ENCODE measurements at places on chromosomes 5 and 9.
A peak's percentile ranks its signal among the peaks of the same experiment; 100 is the strongest.

DNA sequence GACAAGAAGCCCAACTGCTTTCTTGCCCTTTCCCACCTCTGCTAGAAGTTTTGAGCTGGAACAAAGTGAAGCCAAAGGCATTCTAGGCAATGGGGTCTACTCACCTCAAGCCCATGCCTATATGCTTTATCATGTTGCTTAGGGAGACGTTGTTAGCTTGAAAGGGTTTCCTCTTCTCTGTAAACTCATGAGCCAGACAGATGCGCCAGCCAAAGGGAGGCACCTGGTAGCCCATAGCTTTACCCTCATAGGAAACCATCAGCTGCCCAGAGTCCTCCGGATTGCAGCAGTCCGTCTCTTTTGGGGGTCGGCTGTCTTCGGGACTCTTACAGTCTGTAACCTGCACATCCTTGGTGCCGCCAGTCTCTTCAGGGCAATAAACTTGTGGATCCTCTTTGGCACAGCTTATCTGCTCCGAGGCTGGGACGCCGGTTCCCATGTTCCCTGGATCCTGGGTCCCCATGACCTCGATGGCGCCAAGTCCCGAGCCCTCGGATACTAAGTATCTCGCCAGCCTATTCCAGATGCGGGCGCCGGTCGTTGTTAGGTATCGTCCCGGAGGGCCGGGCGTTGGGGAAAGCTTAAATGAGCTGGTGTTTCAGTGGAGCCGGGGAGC, 678 bp downstream of the GBA2 start:
- no peak for DNase-seq

DNA sequence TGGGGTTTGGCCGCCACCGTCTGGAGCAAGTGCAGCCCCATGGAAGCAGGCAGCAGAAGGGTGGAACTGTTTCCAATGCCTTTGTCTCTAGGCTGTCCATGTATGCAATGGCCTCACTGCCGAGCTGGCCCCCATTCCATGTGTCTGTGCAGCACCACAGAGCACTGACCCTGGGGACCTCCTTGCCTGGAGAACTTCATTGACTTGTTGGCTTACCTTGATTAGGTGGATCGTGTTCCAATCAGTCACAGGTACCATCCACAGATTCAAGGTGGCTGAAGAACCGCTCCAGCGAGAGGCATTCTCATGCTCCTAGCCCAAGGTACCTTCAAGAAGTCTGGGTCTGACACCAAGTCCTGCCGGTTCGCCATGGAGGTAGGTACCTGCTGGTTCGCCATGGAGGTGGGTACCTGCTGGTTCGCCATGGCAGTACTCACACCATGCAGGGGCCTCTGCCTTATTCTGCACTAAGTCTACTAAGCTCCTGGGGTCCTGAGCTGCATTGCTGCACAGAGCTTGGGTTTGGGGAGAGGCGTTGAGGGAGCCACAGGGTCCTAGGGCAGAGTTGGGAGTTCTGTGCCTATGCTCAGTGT, 358.3 kb upstream of the IRX1 start:
- DNase-seq: no peak

GRCh38 chr9:95778957-95779356, 96.5 kb upstream of the ERCC6L2 start:
- no peak for DNase-seq

GRCh38 chr5:122077366-122078115, 518 bp downstream of the LOX start:
- DNase-seq: no peak

GRCh38 chr9:89518466-89519365, 20.8 kb upstream of the SEMA4D start:
- DNase-seq: no peak

DNA sequence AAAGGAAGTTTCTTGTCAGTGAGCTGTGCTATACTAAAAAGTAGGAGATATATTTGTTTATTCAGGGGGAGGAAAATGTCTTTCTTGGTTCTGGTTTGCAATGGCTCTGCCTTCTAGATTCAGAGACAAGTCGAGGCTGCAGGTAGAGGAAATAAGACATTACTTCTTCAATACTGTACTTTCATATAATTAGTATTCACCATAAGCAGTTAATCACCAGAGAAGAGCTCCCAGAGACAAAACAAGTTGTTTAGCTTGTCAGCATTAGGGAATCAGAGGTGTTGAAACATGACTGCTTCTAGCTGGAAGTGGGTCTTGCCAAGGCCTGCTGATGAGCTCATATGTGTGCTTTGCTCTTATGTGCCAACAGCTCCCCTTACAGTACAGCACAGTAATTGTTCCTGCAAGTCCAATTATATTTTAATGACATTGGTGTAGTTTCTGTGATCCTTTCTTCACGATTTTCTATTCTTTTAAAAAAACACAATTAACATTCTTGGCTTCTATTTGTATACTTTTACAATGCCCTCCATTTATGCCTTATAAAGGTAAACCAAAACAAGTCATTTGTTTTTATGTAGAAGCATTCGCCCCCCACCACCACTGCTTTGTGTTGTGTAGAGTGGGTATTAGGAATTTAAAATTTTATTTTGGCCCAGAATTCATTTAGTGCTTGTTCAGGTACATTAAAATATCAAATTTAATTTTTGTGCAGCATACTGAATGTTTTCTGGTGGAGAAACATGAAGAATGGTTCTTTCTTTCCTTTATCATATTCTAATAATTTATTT, 112.2 kb downstream of the RPS23 start:
- peak; percentile 10 for DNase-seq

- no peak for DNase-seq
Measured at GRCh38 chr5:146699138-146699537, 179.4 kb downstream of the PPP2R2B start.

DNA sequence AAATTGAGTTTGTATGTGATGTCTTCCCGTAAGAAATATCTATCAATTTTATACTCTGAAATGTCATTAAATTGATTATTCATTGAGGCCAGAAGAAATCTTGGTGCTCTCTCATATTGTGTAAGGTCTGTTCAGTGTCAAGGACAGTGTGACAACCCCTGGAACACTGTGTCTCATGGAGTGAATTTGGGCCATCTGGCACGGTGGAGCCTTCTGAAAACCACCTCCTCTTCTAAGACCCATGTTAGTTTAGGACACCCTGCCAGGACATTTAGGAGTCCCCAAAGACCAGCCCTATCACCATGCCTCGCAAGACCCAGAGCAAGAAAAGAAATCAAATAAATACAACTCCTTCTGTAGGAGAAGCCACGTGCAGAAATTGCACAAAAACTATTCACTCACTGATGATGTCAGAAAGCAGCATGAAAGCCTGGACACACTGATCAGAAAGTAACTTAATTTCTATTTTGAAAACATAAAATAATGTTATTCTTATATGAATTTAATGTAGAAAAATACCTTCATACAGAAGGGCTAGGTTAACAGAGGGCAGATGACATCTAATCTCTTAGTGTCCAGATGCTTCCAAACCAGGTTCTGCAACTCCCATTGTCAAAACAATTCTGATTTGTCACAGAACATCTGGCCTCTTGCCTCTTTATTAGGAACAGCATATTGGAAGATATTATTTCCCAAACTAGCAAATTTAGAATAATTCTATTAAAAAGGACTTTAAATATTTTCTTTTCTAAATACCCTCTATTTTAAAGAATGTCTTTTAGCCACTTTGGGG, 298.8 kb downstream of the NR2F1-AS1 start:
- DNase-seq: no peak

- no peak for DNase-seq
Measured at GRCh38 chr9:3288686-3289085, 237.1 kb downstream of the RFX3 start.

- no peak for DNase-seq
Measured at GRCh38 chr9:19946441-19947109, 157.7 kb upstream of the SLC24A2 start.

- DNase-seq: no peak
Measured at GRCh38 chr9:1151691-1152090, 101.5 kb downstream of the DMRT2 start.

DNA sequence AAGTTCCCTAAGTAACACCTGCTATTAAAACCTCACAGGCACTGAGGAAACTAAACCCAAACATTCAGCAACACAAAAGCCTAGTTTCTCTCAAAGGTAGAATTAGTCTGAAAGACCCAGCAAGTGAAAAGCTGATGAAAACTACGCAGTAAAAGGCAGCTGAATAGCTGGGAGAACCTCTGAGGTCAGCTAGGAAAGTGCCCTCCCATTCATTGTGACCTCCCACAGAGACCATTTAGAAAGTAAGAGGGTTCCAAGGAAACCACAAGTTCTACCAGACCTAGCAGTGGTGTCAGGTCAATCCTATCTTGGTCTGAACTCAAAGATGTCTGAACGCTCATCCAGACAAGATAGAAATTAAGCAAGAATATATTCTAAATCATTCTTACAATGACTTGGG, 144.7 kb downstream of the SSBP2 start:
- no peak for DNase-seq

DNA sequence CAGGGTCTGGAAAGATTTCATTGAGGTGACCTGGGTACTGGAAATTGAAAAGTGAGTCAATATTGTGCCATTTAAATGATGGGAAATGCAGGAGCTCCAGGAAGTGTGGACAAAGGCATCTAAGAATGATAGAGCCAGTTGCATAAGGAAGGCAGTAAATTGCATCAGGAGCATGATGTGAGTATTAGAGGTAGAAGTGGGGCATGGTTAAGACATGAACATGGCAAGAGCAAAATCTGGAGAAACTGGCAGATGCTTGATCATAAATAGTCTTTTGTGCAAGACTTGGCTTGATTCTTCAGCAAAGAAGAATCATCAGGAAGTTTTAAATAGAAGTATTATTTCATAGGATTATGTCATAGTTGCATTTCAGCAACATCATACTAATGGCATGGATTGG, 157.4 kb upstream of the PUM3 start:
- no peak for DNase-seq

GRCh38 chr5:27315363-27316270, 277.2 kb upstream of the CDH9 start:
- DNase-seq: no peak

DNA sequence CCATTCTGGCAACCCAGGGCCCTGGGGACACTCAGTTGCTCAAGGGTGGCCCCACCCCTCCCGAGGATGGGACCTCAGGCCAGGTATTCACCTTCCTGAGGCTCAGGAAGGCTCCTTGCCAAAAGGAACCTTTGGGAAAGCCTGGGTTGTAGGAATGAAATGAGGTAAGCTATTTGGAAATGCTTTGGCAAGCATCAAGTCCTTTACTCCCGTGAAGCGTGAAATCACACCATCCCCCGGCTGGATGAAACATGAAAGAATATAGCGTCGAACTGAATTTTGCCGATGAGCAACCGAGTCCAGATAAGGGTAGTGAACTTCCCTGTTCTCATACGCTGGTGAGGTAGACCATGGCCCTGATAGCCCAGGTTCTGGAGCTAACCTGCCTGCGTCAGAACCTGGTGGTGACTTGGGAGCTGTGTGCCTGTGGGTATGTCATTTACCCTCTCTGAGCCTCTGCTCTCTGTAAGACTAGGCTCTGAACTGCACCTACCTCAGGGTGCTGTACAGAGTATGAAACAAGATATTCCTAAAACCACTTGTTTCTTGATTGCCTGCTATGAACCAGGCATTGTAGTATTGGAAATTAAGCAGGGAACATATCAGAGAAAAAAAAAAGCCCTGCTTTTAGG, 105.3 kb upstream of the BOD1 start:
- no peak for DNase-seq

GRCh38 chr9:68775003-68775730, 70.1 kb downstream of the PIP5K1B start:
- no peak for DNase-seq

- DNase-seq: no peak
Measured at GRCh38 chr5:2131826-2132496, 249.2 kb upstream of the IRX4 start.

- peak; percentile 42 for DNase-seq
Measured at GRCh38 chr5:98827161-98827560, 53.7 kb downstream of the RGMB start.

DNA sequence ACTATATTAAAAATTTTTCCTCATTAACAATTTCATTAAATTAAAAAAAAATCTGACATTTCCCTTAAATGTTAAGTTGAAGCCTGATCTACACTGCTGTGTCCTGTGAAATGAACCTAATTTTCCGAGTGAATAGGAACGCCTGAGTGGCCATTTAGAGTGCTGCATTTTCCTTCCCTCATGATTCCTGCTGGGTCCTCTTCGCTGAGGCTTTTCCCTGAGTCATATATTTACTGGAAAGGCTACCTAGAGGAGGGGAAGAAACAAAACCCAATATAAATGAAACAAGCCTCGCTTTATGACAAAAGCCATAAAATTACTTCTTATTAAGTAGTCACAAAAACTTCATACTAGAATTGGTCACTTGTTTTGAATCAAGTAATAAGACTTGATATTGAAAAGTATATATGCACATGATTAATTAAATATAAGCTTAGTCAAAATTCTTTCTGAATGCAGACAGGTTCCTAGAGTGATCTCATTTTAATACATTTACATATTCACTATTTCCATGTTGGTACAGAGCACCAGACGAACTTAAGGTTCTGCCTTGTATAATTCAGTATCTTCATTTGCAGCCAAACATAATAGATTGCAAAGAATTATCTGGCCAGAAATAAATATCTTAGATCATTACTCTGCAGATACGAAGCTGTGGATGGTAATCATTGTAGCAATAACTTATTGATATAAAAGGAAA, 6.3 kb upstream of the ISCA1 start:
- DNase-seq: no peak

- no peak for DNase-seq
Measured at GRCh38 chr5:28313953-28314352, 1275.6 kb upstream of the CDH9 start.

DNA sequence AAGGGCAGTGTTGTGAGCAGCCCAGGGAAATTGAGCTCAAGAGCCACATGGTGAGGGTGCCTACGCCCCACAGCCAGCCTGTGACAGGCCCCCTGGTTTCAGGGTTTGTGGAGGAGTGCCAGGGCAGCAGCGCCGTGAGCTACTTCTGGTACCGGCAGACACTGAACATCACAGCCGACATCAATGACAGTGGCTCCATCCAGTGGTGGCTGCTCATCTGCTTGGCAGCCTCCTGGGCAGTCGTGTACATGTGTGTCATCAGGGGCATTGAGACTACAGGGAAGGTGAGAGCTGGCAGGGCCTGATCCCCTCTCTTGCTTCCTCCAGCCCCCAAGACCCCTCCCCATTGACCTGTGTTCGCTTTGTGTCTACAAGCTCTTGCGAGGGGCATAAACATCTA, 10.2 kb downstream of the SLC6A18 start:
- no peak for DNase-seq

DNA sequence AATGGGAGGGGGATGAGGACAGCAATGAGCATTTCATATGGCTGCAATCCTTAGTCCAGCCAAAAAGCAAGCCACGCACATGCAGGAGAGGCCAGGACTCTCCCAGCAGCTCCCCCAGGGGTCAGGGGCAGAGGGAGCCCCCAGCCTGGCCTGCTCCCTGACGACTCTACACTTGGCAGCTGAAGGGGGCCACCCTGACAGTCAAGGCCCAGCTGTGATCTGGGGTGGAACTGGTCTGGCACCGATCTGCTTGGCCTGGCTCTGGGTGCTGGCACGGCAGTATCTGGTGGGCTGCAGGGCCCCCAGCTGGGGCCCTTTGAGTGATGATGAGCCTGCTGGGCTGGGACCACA, 118.1 kb downstream of the ADAMTS2 start:
- DNase-seq: no peak

GRCh38 chr9:82912645-82913044, 150.3 kb downstream of the RASEF start:
- DNase-seq: no peak

- no peak for DNase-seq
Measured at GRCh38 chr5:56080375-56081052, 85.8 kb upstream of the IL6ST start.

GRCh38 chr5:43515678-43516048, 715 bp upstream of the C5orf34 start:
- no peak for DNase-seq

GRCh38 chr5:39822020-39822419, 397.2 kb upstream of the DAB2 start:
- DNase-seq: no peak

Measured in CD8-positive, alpha-beta T cell (primary cell).